ENCODE measurements at places on chromosomes 1 and 21. TPM values are rescaled to one million over a fixed set of nuclear protein-coding genes. Genes with fewer than 3 reads are reported as not detected.

DNA sequence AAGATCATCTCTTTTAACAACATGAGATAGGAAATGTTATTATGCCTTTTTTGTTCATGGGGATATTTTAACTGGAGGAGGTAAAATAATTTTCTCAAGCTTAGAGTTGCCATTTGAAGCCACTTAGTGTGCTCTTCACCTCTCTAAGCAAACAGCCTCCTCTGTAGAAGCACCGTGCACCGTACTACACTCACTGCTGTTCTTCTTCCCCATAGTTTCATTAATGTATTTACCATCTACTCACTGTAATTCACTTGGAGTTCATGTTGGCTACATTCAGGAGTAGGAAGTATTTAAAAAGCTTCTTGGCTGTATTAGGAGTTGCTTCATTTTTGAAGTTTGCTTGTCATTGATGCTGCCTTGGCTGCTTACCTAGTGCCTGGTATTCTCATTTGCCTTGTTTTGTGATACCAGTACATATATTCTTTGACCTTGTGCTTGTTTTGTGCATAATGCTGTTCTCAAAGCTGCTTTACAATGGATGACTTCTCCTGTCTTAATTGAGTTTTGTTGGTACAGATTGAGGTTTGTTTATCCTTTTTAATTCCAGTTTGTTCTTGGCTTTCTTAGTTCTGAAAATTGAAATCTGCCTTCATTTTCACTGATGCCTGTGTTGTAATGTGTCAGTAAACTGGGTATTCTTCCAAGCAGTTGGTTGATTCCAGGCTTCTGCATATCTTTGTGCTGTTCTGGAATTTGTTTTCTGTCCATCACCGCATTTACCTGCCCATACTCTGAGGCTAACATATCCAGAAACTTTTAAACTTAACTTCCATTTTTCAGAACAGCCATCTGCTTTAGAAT lies 240.4 kb downstream of the HMCN1 start:
- H3K27ac ChIP-seq = no peak overlapping the region
- no peaks in the 10 kb centered on the region for H3K36me3 ChIP-seq
- H3K4me1 ChIP-seq = no peaks in the 10 kb centered on the region
- no peaks in the 10 kb centered on the region for H3K27me3 ChIP-seq
- no peak overlapping the region for H3K4me3 ChIP-seq

DNA sequence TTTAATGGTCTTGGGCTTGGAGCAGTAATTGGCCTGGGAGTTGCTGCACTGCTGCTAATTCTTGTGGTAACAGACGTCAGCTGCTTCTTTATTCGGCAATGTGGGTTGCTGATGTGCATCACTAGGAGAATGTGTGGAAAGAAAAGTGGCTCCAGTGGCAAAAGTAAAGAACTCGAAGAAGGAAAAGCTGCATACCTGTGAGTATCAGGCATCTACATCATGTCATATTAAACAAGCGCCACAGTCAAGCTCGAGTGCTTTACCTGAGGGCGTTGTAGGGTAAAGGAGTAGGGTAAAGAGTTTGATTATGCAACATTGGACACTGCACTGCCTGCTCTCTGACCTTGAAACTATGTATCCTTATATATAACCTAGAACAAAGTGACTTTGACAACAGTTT lies 510.6 kb downstream of the NCAM2 start:
- no peaks in the 10 kb centered on the region for H3K4me1 ChIP-seq
- no peak overlapping the region for H3K27ac ChIP-seq
- H3K36me3 ChIP-seq = no peaks in the 10 kb centered on the region
- H3K4me3 ChIP-seq = no peak overlapping the region

DNA sequence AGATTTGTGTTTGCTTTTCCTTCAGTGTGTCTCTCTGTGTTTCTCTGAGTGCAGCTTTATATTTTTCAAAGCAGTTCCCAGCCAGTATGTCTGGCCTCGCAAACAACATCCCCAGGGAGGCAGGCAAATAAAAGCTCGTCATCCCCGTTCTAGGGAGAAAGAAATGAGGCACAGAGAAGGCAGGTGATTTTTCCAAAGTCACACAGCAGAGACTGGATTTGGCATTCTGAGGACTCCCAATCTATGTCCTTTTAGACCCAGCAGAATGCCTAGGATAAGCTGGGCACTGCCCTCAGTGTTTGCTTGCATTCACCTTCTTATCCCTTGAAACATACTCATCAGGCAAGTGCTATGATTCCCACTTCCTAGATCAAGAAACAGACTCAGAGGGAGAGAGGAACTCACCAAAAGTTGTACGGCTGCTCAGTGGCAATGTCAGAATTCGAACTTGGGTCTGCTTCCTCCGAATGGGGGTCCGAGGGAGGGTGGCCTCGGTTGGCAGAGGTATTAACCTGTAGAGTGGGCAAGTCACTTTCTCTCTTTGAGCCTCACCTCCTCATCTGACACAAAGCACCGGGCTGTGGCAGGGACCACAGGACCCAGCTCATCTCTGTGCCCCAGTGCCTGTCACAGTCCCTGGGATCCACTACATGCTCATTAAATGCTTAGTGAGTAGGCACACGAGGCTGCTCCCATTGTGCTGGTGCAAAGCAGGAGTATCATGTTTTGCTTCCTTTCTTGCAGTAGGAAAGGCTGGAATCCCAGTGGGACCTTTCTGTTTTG lies 4.2 kb downstream of the RAP1GAP start:
- H3K27me3 ChIP-seq = peaks cover 31% of the 10 kb centered on the region
- peaks cover 9% of the 10 kb centered on the region for H3K4me1 ChIP-seq
- H3K36me3 ChIP-seq = no peaks in the 10 kb centered on the region
- H3K27ac ChIP-seq = no peak overlapping the region
- no peak for DNase-seq

DNA sequence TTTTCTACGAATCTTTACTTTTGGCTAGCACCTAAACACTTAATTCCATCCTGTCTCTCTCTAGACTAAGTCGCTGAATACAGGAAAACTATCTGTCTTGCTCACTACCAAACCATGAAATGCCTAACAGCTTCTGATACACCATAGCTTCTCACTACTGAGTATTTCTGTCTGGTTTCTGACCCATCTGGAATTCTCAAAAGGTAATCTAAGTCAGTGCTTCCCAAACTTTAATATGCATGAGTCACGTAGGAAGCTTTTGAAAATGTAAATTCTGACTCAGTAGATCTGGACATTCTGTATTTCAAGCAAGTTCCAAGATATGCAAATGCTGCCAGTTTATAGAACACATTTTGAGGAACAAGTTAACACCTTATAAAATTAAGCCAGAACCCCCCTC lies 9.2 kb upstream of the OVGP1 start:
- no peak overlapping the region for H3K4me3 ChIP-seq
- DNase-seq = no peak
- peaks cover 34% of the 10 kb centered on the region for H3K36me3 ChIP-seq
- H3K27me3 ChIP-seq = peaks cover 3% of the 10 kb centered on the region

- no peaks in the 10 kb centered on the region for H3K27me3 ChIP-seq
- peaks cover 3% of the 10 kb centered on the region for H3K4me1 ChIP-seq
- H3K36me3 ChIP-seq = peaks cover 9% of the 10 kb centered on the region
Observed at GRCh38 chr1:114559356-114559755, 22.1 kb downstream of the BCAS2 start.

GRCh38 chr1:89950703-89951102 lies 44.2 kb upstream of the ZNF326 start:
- no peak for DNase-seq
- H3K4me1 ChIP-seq = peaks cover 22% of the 10 kb centered on the region
- H3K4me3 ChIP-seq = no peak overlapping the region
- no peaks in the 10 kb centered on the region for H3K27me3 ChIP-seq
- H3K36me3 ChIP-seq = no peaks in the 10 kb centered on the region

DNA sequence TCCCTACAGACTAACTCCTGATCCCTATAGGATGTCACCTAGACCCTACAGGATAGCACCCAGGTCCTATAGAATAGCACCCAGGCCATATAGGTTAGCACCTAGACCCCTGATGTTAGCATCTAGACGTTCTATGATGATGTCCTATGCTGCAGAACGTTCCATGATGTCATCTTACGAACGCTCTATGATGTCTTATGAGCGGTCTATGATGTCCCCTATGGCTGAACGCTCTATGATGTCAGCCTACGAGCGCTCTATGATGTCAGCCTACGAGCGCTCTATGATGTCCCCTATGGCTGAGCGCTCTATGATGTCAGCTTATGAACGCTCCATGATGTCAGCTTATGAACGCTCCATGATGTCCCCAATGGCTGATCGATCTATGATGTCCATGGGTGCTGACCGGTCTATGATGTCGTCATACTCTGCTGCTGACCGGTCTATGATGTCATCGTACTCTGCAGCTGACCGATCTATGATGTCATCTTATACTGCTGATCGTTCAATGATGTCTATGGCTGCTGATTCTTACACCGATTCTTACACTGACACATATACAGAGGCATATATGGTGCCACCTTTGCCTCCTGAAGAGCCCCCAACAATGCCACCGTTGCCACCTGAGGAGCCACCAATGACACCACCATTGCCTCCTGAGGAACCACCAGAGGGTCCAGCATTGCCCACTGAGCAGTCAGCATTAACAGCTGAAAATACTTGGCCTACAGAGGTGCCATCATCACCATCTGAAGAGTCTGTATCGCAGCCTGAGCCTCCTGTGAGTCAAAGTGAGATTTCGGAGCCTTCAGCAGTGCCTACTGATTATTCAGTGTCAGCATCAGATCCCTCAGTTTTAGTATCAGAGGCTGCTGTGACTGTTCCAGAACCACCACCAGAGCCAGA lies 9.5 kb downstream of the SON start:
- peaks cover 36% of the 10 kb centered on the region for H3K4me1 ChIP-seq
- no peak overlapping the region for H3K4me3 ChIP-seq
- peaks cover 79% of the 10 kb centered on the region for H3K36me3 ChIP-seq
- no peaks in the 10 kb centered on the region for H3K27me3 ChIP-seq
- H3K27ac ChIP-seq = no peak overlapping the region

DNA sequence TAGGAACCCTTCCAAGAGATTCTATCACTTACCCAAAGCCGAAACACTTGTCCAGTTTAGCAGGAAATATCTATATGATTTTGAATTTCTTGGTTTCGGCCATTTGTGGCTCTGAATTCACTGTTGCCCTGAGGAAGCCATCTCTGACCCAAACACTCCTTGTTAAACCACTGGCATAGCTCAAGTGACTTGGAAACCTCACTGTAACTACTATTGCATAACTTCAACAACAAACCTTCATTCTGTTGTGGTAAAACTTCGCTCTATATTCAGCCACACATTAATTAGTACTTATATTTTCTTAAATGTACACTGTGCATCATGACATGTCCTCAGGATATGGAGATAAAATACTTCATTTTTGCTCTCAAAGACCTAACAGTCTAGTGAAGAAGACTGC lies 63.2 kb downstream of the ST6GALNAC3 start:
- H3K27ac ChIP-seq = no peak overlapping the region
- H3K27me3 ChIP-seq = no peaks in the 10 kb centered on the region
- no peak for DNase-seq
- no peak overlapping the region for H3K4me3 ChIP-seq

DNA sequence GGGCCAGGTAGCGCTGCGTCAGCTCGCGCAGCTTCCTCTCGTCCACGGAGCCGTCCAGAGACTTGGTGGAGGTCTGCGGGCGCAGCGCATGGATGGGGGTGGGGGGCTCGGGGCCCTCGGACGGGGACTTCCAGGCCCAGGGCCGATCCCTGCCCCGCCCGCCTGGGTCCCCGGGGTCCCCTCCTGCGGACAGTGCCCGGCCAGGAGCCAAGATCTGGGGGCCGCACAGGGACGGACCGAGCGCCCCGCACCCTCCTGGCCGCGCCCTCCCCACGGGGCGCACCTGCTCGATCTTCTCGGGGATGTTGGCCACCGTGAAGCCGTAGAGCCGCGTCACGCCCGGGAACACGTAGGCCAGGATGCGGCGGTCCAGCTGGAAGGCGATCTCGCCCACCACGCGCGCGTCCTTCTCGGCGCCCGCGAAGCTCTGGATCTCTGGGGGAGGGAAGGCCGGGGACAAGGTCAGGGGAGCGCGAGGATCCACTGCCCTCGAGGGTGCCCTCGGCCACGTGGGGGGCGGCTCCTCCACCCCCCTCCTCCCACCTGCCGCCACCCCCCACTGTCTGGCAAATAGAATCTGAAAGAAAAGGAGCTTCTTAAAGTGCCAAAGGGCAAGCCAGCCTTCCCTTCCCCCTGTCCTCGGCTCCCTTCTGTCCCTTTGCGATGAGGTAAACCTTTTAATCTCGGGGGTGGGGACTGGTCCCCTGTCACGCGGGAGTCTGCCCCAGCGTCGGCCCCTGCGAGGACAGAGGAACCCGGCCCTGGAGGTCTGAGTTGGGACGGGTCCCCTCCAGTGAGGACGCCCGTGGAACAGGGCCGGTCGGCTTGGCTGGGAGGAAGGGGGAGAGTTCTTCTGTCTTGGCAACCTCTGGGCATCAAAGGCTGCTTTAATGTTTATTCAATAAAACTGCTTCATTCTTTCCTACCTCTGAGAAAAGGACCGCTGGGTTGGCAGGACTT lies 6.5 kb upstream of the FTCD start:
- no peak for DNase-seq
- no peaks in the 10 kb centered on the region for H3K4me1 ChIP-seq
- H3K27me3 ChIP-seq = peaks cover 2% of the 10 kb centered on the region

DNA sequence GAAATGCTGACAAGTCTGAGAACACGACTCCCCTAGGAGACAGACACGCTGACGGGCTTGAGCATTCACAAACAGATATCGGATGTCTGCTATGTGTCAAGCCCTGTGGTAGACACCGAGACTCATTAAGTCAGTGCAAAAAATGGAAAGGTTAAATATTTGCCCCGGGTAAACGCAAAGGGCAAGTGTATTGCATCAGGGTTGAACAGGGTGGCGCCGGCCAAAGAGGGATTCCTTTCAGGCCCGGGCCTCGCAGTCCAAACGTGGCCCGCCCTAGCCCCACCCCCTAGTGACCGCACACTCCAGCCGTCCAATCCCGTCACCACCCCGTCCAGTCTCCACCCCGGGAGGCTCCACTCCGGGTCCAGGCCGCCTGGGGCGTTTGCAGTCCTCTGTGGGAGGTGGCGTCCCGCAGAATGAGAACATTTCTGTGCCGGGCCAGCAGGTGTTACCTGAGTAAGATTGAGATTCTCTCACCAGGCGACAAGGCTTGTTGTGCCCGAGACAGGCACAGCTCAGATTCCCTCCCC lies 16.3 kb upstream of the TMEM9 start:
- DNase-seq = peak; percentile 88
- peaks cover 14% of the 10 kb centered on the region for H3K4me1 ChIP-seq
- peak overlapping the region; percentile 83 for H3K27ac ChIP-seq
- peak overlapping the region; percentile 81 for H3K4me3 ChIP-seq
- peaks cover 36% of the 10 kb centered on the region for H3K27me3 ChIP-seq

DNA sequence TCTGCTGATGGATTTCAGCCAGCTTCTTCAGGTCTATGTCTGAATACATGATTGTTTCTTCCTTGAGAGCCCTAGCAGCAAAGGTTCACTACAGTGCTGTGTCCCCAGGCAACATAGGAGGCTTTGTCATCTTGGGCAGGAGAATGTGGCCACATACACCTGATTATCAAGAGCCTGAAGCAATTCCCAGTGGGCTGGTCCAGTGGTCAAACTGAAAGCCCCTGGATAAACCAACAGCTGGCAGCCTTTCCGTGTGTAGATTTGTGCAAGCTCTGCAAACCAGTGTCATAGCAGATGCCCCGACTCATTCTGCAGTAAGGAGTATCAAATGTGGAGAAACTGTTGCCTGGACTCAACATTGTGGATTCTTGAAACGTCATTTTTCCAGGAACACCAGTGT lies 2.3 kb upstream of the GIPC2 start:
- peaks cover 28% of the 10 kb centered on the region for H3K4me1 ChIP-seq
- H3K36me3 ChIP-seq = no peaks in the 10 kb centered on the region
- DNase-seq = no peak
- H3K27ac ChIP-seq = no peak overlapping the region
- H3K27me3 ChIP-seq = peaks cover 47% of the 10 kb centered on the region
- no peak overlapping the region for H3K4me3 ChIP-seq

- H3K4me1 ChIP-seq = peaks cover 36% of the 10 kb centered on the region
- H3K36me3 ChIP-seq = no peaks in the 10 kb centered on the region
- H3K27ac ChIP-seq = no peak overlapping the region
- H3K27me3 ChIP-seq = no peaks in the 10 kb centered on the region
- no peak overlapping the region for H3K4me3 ChIP-seq
- DNase-seq = no peak
Observed at GRCh38 chr1:224506141-224506814, 71.7 kb upstream of the WDR26 start.

The PIGV gene
- total RNA-seq = 15.2 TPM

The FLG gene
- total RNA-seq = not detected

The TMPRSS3 gene
- 58.7 TPM for total RNA-seq
